ENCODE measurements at places on chromosomes 2 and 18.
A peak's percentile ranks its signal among the peaks of the same experiment; 100 is the strongest.

DNA sequence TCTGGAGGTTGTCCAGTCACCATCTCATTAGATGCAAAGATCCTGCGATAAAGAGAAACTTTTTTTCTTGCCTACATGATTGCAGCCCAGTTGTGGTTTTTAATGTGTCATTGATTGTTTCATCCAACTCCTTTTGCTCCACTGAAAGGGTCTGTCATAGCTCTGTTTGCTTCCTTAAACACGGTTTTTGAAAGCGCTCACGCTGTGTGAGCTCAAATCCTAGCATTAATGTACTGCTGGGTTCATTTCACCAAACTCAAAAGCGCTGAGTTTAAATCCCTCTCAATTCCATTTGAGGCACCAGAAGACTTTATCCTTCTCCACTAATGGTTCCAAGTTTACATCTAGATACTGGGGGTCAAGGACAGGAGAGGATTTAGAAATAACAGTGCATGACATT is 53.6 kb downstream of the CDK15 start:
- no peak for DNase-seq

DNA sequence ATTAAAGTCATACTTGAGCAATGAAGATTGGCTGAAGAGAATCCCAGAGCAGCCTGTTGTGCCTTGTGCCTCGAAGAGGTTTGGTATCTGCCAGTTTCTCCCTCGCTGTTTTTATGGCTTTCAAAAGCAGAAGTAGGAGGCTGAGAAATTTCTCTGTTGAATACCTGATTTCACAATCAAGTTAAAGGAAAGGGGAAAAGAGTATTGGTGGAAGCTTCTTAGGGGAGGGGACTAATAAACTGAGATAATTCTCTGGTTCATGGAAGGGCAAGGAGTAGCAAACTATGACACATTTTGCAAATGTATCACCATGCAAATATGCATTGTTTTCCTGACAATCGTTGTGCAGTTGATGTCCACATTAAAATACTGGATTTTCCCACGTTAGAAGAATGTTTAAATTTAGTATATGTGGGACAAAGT is at the start of gene IL1B:
Gene IL1B (minus strand): TSS at position 85 of the 423 bp plus-strand sequence. CDS start 550 bp downstream, outside the sequence.
- DNase-seq, result no peak

GRCh38 chr18:23972453-23972852 is 42.1 kb upstream of the TTC39C start:
- no peak for DNase-seq

- no peak for DNase-seq
These were observed 10.8 kb downstream of the MBOAT2 start for GRCh38 chr2:8992643-8993042.

DNA sequence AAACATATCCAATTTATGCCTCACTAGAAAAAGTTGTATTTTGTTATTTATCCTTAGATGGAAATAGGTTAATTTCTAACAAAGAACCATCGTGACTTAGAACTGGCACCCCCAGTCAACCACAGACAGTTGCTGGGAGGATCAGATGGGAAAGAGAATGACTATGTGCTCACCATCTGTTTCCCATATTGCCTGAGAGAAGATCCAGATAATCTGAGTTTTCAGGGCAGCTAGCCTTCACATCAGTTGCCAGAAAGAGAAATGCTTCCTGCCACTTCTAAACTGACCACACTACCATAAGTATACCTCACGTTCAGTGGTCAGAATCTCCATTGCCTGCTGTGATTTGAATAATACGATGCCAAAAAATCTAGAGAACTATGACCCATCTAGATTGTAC is 28.4 kb upstream of the NEB start:
- no peak for DNase-seq

DNA sequence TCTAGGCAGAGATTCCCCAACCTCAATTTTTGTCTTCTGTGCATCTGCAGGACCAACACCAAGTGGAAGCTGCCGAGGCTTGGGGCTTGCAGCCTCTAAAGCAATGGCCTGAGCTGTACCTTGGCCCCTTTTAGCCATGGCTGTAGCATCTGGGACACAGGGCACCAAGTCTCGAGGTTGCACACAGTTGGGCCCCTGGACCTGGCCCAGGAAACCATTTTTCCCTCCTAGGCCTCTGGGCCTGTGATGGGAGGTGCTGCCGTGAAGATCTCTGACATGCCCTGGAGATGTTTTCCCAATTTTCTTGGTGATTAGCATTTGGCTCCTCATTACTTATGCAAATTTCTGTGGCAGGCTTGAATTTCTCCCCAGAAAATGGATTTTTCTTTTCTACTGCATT is 105.7 kb upstream of the LDAH start:
- DNase-seq, result no peak

DNA sequence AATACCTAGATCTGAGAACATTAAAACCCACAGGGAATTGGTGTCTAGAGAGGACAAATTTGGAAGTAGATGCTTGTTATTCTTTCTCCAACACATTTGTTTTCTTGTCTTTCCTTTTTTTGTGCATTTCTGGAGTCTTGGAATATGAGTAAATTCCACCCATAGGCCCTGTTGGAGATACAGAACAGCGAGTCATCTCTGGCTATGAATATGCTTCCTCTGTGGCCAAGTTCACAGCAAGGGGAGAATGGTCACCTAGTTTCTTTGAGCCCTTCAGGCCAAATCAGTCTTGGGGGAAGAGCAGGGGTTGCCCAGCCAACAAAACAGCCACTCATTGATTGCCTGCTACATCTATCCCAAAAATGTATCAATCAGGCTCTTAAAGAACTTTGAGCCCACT is 31.3 kb downstream of the SP140L start:
- DNase-seq, result no peak

DNA sequence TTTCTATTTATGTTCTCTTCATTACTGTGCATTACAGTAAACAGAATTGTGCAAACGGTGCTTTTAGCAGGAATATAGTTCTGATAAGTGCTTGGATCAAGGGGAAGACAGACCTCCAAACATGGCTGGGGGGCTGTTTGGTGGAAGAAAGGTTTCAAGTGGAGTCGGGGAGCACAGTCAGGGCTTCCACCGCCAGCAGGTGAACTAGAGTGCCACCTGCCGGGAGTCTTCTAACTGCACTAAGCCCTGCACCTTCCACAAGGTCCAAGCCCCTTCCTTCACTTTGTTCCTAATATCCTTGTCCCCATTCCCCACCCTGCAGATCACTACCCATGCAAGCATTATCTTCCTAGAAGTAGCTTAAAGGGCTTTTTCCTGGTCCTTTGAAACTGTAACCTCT is 11.1 kb downstream of the ONECUT2 start:
- no peak for DNase-seq

DNA sequence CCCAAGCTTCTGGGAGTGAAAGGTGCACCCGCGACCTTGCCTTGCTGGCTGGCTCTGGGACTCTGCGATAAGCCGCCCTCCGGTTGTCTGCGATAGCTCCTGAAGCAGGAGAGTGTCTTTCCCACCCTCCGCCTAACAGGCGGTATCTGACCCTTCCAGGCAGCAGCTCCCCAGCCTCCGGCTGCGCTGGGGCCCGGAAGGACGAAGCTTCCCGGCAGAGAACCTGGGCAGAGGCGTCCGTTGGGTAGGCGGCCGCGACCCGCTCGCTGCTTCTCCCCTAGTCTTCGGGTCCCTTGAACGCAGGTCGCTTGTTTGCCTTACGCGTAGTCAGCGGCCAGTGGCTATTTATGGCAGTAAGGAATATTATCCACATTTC is 446 bp upstream of the RHBDD1 start:
- no peak for DNase-seq

GRCh38 chr2:167942366-167943081 is 304.9 kb downstream of the STK39 start:
- DNase-seq, result no peak

- no peak for DNase-seq
These were observed 430.4 kb downstream of the LPIN1 start for GRCh38 chr2:12176623-12177454.

DNA sequence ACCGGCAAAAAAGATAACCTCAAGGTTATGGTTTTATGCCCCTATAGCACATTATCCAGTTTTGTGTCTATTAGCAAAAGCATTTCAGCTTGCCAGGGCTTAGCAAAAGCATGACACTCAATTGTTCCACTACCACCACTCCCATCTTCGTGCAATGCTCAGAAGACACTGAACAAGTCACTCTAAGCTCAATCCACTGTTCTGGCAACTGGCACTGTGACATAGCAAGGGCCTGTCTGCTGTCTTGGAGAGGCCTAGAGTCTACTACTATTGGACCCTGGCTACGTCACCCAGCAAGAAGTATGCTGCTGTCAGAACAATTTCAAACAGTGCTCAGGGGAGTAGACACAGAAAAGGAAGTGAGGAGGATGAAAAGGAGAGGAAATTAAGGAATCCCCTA is 103.5 kb upstream of the PPP1CB start:
- DNase-seq, result no peak

DNA sequence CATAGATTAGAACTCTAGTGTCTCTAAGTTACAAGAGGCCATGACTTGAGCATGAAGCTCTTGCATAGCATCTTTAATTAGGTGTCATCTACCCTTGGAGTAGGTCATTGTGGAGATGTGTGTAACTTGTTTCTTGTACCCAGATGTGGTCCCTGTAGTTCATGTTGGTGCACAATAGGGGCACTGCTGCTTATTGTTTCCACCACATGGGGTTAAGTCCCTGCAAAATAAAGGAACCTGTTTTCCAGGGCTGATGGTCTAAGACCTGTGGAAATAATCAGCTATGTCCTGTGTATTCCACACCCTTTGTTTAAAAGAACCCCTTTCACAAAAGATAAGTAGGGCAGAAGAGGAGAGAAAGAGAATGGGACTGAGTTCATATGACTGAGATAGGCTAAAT is 28.6 kb downstream of the ASXL3 start:
- no peak for DNase-seq

DNA sequence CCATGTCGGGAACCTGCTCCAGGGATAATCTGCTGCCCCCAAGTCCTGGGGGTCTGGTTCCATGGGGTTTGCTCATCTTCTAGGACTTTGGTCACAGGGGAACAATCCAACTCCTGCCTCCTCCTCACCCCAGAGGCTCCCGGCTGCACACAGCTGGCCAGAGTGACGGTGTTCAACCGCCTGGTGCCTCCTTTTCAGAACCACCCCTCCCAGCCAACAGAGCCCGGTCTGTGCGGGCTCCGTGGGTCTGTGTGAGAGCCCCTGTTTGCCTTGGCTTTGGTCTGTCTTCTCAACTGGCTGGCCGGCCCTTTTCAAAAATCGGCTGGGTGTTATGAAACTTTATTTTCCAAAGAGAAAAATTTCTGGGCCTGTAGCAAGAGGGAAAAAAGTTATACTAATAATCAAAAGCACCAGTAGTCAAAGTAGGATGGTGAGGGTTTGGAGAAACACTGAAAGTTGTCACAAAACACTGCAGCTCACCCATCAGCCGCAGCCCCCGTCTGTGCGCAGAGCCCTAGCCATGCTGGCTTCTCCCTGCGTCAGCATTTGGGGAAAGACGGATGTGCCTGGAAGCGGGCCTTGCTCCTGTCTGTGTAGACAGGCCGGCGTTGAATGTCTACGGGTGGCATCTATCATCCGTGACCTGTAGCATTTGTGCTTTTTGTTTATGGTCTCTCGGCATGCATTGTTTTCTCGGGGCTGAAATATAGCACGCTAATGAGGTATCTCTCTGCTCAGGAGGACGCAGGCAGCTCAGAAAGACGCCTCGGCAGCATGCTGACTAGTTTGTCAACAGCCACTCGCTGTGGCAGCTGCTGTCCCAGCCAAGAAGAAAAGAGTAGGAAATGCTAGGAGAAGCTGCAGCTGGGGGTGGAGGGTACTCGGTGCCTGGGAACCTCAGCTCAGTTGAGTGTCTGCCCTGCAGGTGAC is 138.6 kb downstream of the GLI2 start:
- DNase-seq, result no peak

- no peak for DNase-seq
These were observed 3.7 kb downstream of the FASTKD1 start for GRCh38 chr2:169569948-169570347.

GRCh38 chr18:49747876-49748275 is 65.5 kb downstream of the ACAA2 start:
- peak; percentile 91 for DNase-seq

GRCh38 chr2:144382849-144383248 is 137.1 kb downstream of the ZEB2 start:
- DNase-seq, result no peak

DNA sequence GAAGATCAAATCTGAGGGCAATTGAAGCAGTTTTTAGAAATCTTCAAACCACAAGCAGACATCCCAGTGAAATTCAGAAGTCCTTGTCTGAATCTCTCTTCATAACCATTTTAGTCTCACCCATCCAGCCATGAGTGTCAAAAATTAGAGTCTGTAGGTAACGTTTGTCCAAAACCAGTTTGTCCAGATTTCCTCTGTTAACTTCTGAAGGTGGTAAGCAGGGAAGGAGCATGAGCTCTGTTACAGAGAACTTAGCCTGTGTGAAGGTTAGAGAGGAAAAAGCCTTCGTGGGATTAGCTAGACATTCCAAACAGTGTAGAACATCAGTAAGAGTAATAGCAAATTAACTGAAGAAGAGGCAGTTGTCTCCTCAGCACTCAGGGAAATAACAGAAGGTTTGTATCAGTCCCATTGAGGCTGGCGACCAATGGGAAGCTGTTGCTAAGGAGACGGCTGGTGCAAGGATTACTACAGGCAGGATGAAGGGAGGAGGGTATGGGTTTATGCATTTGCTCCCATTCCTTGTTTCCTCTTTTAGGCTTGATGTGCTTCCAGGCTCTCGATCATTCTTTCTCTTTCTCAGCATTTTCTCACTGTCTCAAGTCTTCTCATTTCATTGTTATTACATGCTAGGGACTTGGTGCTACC is 8.7 kb upstream of the GPR155 start:
- peak; percentile 80 for DNase-seq

DNA sequence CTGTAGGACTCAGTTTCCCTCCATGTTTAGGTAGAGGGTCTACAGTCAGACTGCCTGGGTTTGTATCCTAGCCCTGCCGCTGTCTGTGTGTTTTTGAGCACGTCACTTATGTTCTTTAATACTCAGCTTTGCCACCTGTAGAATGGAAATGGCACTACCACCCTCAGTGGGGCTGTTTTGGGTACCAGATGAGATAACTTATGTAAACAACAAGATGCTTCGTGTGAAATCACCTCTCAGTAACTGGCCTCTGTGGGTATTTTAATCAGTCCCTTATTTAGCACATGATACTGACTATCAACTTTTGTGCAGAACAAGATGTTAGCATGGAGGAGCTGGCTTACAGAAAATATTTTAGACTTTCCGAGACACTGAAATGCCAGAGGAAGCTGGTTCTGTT is 296.0 kb downstream of the LRRTM1 start:
- no peak for DNase-seq

GRCh38 chr2:111965062-111965461 is 66.7 kb downstream of the MERTK start:
- DNase-seq, result no peak

DNA sequence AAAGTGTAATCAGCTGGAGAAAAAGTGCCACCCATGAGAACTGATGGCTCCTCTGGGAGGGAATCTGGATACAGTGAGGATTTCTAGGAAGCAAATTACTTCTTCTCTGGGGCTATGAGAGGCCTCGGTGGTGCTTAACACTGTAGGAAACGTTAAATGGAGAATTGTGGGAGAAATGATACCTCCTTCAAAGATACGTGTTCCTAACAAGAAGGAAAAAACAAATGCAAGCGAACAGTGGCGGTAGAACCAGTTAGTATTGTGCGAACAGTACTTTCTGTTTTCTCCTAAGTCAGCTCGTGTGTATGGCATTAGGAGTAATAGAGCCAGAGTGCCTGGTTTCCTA is 587 bp upstream of the MTIF2 start:
- no peak for DNase-seq

- DNase-seq, result no peak
These were observed 36.7 kb downstream of the EPAS1 start for GRCh38 chr2:46333912-46334311.

Measured in NCI-H524 treated with DMSO at 0.1 percent for 48 hours (cell line).